ENCODE measurements at places on chromosomes 12 and 14.

DNA sequence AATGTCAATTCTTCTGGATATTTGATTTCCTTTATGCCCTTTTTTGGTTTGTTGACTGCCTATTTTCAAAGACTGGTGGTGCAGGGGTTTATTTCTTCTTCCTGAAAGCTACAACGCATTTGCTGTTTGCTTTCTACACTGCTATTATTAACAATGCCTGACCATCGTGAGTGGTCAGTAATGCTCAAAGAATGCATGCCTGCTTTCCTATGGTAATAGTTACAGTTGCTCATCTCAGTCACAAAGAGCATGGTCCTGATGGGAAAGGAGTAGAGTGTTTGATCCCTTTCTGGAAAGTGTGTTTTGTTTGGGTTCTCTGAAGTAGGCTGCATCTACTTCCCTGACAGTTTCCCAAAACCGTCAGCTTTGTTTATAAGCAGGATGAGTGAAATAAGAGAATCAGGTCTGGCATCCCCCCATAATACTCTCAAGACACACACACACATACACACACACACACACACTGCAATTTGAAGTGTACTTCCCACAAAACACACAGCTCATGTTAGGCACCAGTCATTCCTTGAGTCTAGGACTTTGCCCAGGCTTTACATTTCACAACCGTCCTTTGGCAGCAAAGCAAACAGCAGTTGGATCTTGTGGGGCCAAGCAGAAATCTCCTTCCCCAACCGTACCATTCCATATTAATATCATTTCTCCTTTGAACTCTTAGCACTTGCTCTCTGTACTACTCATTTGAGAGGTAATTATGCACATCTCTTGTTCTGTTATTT lies 56.6 kb downstream of the SUDS3 start:
- DNase-seq, result no peak

- peak; percentile 4 for DNase-seq
These were observed 735 bp downstream of the RNASE6 start for GRCh38 chr14:20781803-20782202.

GRCh38 chr12:56772625-56773024 lies 9.5 kb downstream of the HSD17B6 start:
- DNase-seq, result no peak

DNA sequence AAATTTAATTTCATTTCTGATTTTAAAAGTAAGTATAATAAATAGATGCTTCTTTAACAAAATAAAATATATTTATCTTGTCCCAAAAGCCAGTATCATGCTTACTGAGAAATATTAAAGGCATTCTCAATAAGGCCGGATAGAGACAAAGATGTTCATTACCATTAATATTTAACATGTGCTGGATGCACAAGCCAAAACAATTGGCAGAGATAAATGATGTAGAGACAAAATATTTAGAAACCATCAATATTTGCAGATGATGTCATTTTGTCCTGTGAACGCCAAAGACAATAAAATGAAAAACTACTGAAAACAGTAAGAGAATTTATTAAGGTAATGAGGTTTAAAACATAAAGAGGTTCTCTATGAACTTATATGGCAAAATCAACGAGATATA lies 313.5 kb downstream of the ITPR2 start:
- DNase-seq, result no peak

DNA sequence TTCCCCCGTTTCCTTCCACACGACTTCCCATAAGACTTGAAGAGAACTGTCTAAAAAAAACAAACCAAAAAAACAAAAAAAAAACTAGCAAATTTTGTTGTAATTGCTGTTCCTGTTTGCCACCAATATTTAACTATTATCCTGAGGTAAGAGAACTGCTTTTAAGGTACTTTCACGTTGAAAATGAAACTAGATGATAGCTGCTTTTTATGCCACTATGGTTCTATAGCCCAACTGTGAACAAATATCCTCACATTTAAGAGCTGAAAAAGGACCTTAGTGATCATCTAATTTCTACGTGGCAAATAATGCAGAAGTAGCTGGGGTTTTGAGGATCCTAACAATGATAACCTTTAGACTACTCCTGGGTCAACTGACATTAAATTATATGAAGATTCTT lies 98.6 kb downstream of the TAOK3 start:
- DNase-seq, result no peak

- DNase-seq, result no peak
These were observed 10.5 kb upstream of the RFLNA start for GRCh38 chr12:124284368-124284767.

DNA sequence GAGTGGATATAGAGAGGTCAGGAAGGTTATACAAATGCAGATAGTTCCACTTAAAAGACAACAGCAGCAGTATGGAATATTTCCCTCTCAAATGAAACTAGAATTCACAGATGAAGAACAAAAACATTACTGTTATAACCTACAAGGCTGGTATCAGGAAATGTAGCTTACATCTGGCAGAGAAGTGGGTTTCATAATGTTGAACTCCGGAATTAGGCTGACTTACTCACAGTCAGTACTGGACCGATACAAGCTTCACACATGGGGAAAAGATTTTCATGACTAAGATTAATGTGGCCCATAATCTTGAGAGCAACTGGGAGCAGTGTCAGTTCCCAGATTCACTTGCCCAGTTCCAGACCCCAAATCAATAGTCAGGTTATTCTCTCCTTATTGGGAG lies 353.9 kb downstream of the DUSP6 start:
- no peak for DNase-seq

All from activated effector memory CD4-positive, alpha-beta T cell treated with Interleukin-2 at 50 U/mL for 16 hours (primary cell).